ENCODE measurements at places on chromosomes 12 and 14.

- no peak for DNase-seq
These were observed 2.3 kb downstream of the MEG3 start for GRCh38 chr14:100828031-100828769.

DNA sequence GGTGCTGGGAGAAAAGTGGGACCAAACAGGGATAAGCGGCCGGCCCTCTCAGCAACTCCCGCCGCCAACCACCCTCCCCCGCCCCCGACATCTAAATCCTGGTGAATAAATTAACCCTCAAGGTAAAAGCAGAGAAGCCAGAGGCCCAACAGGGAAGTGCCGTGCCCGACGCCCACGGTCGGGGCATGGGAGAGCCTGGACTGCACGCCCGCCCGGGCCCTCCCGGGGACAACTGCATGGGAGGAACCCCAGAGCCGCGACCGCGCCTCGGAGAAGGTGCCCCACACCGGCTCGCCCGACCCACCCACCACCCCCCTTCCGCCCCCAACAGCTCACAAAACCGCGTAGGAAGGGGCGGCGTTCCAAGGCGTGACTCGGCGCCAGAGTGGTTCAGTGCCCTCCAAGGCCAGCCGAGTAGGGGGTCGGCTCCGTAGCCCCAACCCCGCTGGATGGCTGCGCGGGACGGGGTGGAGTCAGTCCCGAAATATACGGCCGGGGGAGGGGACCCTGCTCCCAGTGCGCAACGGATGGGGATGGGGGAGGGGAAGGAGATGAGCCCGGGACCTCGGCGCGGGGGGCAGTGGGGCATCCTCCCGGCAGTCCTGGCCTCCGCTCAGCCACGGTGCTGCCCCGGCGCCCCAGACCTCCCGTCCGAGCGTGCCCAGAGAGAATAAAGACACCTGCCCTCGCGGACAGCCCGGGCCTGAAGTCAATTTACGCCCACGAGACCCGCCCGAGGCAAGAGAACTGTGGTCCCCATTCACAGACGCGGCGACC lies 732 bp downstream of the SLC25A29 start:
- DNase-seq: peak; percentile 63

- no peak for DNase-seq
These were observed 54.5 kb downstream of the ATP2A2 start for GRCh38 chr12:110335481-110336045.

GRCh38 chr14:55303691-55304145 lies 32.5 kb downstream of the FBXO34 start:
- no peak for DNase-seq

DNA sequence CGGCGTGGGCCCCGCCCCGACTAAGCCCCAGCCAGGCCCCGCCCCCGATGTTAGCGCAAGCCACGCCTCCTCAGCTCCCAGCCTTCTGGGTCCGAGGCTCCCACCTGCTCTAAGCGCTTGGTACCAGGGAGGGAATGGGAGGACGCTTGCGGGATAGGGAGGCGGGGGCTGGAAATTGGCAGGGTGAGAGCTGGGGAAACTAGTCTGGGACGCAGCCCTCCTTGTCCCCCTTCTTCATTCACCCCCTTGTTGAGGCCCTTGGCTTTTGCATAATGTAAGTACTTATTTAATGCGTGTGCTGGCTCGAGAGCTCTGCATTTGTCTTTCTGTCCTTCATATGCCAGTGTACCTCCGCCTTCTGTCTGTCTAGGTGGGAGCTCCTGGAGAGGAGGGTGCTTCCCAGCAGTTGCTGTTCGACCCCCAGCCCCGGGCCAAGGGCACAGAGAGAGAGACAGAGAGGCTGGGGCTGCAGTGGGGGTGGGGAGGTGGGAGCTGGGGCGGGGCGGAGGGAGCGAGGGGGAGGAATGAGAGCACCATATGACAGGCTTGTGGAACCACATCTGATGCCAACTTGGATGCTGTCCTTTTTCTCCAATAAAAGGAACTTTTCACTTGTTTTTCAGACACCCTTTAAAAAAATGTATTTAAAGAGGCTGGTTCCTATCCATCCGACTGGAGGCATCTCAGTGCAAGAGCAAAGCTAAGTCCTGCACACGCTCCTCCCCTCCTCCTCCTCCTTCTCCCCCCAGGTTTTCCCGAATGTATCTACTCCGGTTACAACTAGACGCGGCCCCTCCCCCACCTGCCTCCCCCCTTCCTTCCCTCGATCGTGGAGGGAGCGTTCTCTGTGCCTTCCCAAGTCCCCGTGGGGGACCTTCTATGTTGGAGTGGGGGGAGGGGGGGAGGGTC lies 25.6 kb upstream of the MAP1LC3B2 start:
- DNase-seq: peak; percentile 94

GRCh38 chr14:89773644-89774316 lies 180.8 kb downstream of the EFCAB11 start:
- peak; percentile 75 for DNase-seq

DNA sequence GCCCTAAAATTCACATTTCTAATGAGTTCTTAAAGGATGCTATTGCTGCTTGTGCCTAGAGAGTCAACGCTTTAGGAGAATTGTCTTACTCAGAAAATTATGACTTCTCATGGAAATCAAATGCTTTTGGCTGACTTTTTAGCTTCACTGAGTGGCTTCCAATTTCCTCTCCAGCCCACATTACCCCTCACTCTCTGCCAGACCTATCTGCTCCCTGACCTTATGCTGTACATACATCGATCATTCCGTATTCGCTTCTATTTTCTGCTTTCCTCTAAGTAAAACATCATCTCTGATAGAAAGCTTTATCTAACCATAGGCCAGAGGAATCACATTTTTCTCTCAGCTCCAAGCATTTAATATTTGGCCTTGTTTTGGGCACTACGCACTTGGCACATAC lies 12.5 kb upstream of the SMCO3 start:
- no peak for DNase-seq

GRCh38 chr14:59439256-59439965 lies 25.8 kb downstream of the GPR135 start:
- DNase-seq: no peak

All from GM23338 (cell line).